Stimulated activated CD4-positive, alpha-beta T cell treated with anti-CD3 and anti-CD28 coated beads, Interleukin-2, amount 100 ng/mL, for 24 hours (primary cell): ENCODE measurements at places on chromosomes 1 and 21.

- no peak for DNase-seq
Measured at GRCh38 chr1:27074175-27074780, 61.6 kb upstream of the TENT5B start.

DNA sequence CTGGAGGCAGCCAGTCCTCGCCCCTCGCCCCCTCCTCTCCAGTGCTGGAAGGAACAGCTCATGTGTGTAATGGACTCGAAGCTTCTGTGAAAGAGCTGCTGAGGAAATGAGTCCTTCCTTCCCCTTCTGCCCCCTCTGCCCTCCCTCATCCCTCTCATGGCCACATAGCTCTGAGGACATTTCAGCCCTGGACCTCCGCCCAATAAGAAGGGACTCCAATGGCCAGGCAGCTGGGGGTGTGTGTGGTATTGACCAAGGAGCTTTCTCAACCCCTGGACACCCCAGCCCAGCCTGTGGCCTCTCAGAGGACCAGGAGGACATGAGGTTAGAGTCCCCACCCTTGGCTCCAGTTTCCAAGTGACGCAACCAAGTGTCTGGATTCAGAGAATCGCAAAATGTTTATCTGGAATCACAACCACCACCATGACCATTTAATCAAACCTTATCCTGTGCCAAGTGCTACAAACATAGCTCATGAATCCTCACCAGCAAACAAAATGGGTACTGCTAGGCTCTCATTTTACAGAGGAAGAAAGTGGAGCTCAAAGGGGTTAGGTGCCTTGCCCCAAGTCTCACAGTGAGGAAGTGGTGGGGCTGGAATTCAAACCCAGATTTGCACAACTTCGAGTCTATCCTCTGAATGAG lies 47.8 kb upstream of the ECE1 start:
- no peak for DNase-seq

DNA sequence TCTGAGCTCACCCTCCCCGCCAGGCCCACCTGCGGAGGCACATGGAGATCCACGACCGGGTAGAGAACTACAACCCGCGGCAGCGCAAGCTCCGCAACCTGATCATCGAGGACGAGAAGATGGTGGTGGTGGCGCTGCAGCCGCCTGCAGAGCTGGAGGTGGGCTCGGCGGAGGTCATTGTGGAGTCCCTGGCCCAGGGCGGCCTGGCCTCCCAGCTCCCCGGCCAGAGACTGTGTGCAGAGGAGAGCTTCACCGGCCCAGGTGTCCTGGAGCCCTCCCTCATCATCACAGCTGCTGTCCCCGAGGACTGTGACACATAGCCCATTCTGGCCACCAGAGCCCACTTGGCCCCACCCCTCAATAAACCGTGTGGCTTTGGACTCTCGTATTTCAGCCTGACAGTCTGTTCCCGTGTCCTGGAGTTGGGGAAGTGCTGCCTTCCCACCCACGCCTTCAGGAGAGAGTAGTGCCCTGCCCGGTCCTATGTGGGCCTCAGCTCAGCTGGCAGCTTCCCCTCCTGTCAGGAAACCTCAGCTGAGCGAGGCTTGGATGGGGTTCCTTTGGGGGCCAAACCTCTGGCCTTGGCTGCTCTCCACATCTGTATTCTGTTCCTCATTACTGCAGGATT lies 9.2 kb downstream of the ZBTB48 start:
- DNase-seq, result no peak

DNA sequence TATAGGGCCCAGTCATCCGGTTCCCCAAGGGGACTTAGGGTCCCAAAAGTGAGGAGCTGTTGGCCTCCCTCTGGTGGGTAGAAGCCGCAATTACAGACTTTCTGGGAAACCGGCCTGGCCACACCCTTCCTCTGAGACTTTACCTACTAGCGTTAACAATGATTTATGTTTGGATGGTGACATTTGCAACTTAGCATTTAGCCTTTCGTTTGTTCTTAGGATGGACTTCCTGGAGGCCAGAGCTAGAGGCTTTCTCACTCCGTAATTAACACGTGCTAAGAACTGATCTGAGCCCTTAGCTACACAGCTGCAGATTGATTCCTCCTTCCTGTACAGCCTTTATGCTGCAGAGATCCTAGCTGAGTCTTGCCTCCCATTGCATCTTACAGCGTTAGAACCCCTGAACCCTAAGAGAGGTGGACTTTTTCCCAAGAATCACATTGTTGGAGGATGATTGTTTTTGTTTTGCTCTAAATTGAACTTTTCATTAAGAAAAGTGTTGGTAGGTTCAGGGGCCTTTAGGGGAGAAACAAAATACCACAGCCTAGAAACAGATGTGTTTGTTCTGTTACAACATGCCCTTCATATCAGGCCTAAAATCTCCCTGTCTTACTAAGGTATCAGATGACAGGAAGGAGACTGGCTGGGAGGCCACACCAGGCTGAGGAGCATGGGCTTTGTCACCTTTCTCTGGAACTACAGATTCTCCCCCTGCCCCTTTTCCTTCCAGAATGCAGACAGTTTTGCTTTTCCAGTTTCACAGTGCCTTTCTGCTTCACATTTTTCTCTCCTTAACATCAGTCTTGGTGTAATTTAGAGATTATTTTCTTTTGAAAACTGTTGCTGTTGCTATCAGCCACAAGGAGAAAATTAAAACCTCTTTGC lies 1.9 kb downstream of the S100A11 start:
- peak; percentile 70 for DNase-seq

- no peak for DNase-seq
Measured at GRCh38 chr1:173601588-173601987, 1.3 kb downstream of the SLC9C2 start.

DNA sequence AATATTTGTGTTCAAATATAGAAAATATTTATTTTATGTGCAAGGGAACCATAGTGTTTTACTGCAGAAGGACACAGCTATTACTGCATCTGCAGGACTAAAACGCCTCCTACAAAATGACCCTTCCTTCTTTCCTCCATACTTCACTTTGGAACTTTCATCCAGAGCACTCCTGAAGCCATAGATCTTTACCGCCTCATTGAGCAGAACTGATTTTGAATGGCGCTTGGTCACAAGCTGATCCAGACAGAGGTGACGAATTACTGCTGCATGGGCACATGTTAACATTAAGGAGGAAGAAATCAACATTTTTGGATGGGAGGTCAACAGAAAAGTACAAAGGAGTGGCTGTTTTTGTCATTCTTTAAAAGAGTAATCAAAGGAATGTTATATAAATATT lies 931.6 kb downstream of the NCAM2 start:
- DNase-seq, result no peak

DNA sequence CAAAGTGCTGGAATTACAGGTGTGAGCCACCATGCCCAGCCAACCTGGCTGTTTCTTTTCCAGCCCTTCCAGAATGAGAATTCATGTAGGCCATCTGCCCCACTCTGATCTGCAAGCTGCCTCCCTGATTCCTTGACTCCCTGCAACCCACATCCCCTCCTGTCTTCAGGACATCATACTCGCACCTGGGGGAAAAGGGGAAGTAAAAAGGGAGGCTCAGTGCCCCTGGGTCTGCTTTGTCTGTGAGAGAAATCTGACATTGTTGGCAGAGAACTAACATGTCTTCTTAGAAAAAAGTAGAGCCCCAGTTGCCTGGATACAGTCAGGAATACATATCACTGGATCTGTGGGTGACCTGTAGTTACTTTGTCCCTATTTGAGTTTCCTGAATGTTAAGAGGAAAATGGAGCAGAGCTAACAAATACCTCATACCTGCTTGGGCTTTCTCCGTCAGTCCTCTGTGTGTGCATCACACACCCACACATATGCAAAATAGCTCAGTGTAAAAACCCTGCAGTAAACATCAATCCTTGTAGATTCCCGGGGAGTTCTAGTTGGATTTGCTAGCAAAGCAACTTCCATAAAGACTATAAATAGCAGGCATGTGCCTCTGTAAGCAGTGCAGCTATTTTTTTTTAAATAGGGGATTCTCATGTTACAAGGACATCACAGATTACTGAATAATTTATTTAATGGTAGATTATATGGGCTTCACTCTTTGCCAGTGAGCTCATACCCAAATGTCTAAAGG lies 62.9 kb downstream of the TEX35 start:
- no peak for DNase-seq

GRCh38 chr1:208892147-208892546 lies 648.0 kb upstream of the PLXNA2 start:
- DNase-seq, result no peak
